ENCODE measurements at places on chromosomes 3 and 15. TPM values are rescaled to one million over a fixed set of nuclear protein-coding genes. Genes with fewer than 3 reads are reported as not detected.
A peak's percentile ranks its signal among the peaks of the same experiment; 100 is the strongest.

MEIS2 gene
- 58.7 TPM for total RNA-seq

GOLGA6D gene
- not detected for total RNA-seq

- no peaks in the 10 kb centered on the region for H3K27me3 ChIP-seq
- peak; percentile 88 for DNase-seq
- H3K27ac ChIP-seq: peak overlapping the region; percentile 62
- H3K36me3 ChIP-seq: no peaks in the 10 kb centered on the region
- peak overlapping the region; percentile 74 for H3K4me3 ChIP-seq
Observed at GRCh38 chr3:127822682-127823425, 539 bp upstream of the MGLL start.

GRCh38 chr3:130463221-130463620 lies 53.8 kb upstream of the COL6A6 start:
- DNase-seq: no peak
- no peaks in the 10 kb centered on the region for H3K4me1 ChIP-seq
- no peak overlapping the region for H3K4me3 ChIP-seq

CCDC54 gene
- not detected for total RNA-seq

DNA sequence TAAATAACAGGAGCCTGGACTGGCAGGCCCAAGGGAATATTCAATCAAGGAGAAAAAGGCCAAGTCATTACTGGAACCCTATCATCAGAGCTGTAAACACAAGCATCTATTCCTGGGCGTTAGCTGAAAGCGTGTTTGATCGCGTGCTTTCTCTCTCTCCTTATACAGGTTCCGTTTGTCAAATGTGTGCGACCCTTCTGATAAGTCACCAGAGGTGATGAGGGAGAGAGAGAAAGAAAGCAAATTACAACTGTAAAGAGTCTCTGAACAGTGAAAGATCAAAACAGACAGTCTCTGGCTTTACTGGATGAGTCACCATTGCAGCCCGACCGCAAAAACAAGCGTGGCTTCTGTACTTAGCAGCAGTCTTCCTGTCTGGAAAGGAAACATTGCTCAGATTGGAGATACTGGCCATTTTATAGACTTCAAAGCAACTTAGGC lies 39.5 kb upstream of the TPRG1 start:
- no peaks in the 10 kb centered on the region for H3K27me3 ChIP-seq
- H3K27ac ChIP-seq: no peak overlapping the region
- no peaks in the 10 kb centered on the region for H3K36me3 ChIP-seq
- DNase-seq: no peak
- no peaks in the 10 kb centered on the region for H3K4me1 ChIP-seq
- no peak overlapping the region for H3K4me3 ChIP-seq

DNA sequence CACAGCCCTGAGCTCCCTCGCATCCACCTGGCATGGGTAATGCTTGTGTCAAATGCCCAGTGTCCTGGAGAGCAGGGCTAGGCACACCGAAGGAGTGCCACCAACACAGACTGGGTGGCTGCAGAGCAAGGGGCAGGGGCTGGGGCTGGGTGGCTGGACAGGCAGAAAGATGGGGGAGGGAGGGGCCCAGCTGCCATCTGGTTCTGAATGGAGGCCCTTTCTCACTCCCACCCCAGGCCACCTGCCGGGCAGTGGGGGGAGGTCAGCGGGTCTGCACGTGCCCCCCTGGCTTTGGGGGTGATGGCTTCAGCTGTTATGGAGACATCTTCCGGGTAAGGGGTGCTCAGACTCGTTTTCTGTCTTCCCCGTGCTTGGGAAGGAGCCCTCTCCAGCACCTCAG lies 17.0 kb downstream of the STAB1 start:
- H3K27me3 ChIP-seq: no peaks in the 10 kb centered on the region
- H3K27ac ChIP-seq: no peak overlapping the region
- no peak for DNase-seq
- no peaks in the 10 kb centered on the region for H3K36me3 ChIP-seq

GRCh38 chr15:39814489-39814888 lies 31.8 kb upstream of the FSIP1 start:
- H3K27me3 ChIP-seq: no peaks in the 10 kb centered on the region
- no peak overlapping the region for H3K4me3 ChIP-seq
- H3K27ac ChIP-seq: no peak overlapping the region
- H3K36me3 ChIP-seq: no peaks in the 10 kb centered on the region
- no peaks in the 10 kb centered on the region for H3K4me1 ChIP-seq
- DNase-seq: no peak

ANKRD63 gene
- total RNA-seq: not detected

TMEM158 gene
- 3.2 TPM for total RNA-seq

MCF2L2 gene
- 0.75 TPM for total RNA-seq

- H3K27me3 ChIP-seq: no peaks in the 10 kb centered on the region
- peak; percentile 77 for DNase-seq
- no peaks in the 10 kb centered on the region for H3K4me1 ChIP-seq
- H3K27ac ChIP-seq: no peak overlapping the region
Observed at GRCh38 chr3:14793126-14793857, 25.5 kb upstream of the FGD5 start.

CTDSPL gene
- total RNA-seq: 48.0 TPM

PTH1R gene
- total RNA-seq: 6.6 TPM

GRCh38 chr3:16838561-16838960 lies 46.2 kb upstream of the PLCL2 start:
- H3K4me1 ChIP-seq: no peaks in the 10 kb centered on the region
- DNase-seq: no peak

GRIP2 gene
- 3.1 TPM for total RNA-seq
